ENCODE measurements at places on chromosomes 7 and 10. TPM values are rescaled to one million over a fixed set of nuclear protein-coding genes. Genes with fewer than 3 reads are reported as not detected.

The C10orf53 gene
- not detected for total RNA-seq

The CHAT gene
- not detected for total RNA-seq

- H3K4me3 ChIP-seq, result no peak overlapping the region
- H3K27ac ChIP-seq, result no peak overlapping the region
- no peak for DNase-seq
- no peaks in the 10 kb centered on the region for H3K36me3 ChIP-seq
- no peaks in the 10 kb centered on the region for H3K27me3 ChIP-seq
Observed at GRCh38 chr10:95425592-95426465, 135.0 kb upstream of the PDLIM1 start.

DNA sequence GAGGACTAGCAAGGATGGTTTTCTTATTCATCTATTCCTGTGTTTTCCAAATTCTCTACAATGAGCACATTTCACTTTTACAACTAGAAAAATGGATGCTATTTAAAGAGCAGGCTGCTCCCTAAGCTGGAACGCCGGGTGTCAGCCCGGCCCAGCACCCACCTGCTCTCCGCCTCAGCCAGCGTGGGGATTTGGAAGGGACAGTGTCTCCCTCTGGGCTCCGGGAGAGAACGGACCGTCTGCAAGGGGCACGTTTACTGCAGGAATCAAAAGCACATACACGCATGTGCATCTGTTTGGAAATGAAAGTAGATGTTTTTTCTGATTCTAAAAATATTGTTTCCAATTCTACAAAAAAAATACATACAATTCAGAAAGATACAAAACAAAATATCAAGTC is 2.3 kb upstream of the JAKMIP3 start:
- H3K4me1 ChIP-seq, result peaks cover 6% of the 10 kb centered on the region
- no peaks in the 10 kb centered on the region for H3K36me3 ChIP-seq
- DNase-seq, result no peak
- H3K4me3 ChIP-seq, result no peak overlapping the region
- H3K27ac ChIP-seq, result no peak overlapping the region

DNA sequence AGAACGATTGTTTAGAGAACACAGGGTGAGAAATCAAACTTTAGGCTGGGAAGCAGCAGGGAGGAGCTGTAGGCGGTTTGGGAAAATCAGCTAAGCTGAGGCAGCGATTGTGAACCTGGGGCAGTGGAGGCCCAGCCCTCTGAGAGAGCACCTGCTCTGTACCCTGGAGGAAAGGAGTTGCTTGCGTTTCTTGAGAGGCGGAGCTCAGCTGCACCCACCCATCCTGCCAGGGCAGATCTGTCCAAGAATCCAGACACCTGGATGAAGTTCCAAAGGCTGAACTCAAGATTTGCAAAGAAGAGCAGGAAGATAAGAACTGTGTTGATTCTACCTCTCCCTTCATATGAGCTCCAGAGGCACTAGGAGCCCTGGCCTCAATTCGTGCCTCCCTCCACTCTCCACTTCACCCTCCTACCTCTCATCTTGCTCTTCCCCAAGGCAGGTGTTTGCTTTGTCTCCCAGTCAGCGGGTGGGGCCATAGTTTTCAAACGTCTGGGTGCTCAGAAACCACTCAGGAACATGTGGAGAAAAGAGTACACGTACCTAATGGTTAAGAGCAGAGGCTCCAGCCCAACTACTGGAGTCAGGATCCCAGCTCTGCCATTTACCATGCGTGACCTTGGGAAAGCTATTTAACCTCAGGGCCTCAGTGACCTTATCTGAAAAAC is 21.5 kb upstream of the TMEM213 start:
- H3K4me3 ChIP-seq, result no peak overlapping the region
- no peak for DNase-seq
- no peaks in the 10 kb centered on the region for H3K36me3 ChIP-seq
- H3K4me1 ChIP-seq, result no peaks in the 10 kb centered on the region
- no peak overlapping the region for H3K27ac ChIP-seq

DNA sequence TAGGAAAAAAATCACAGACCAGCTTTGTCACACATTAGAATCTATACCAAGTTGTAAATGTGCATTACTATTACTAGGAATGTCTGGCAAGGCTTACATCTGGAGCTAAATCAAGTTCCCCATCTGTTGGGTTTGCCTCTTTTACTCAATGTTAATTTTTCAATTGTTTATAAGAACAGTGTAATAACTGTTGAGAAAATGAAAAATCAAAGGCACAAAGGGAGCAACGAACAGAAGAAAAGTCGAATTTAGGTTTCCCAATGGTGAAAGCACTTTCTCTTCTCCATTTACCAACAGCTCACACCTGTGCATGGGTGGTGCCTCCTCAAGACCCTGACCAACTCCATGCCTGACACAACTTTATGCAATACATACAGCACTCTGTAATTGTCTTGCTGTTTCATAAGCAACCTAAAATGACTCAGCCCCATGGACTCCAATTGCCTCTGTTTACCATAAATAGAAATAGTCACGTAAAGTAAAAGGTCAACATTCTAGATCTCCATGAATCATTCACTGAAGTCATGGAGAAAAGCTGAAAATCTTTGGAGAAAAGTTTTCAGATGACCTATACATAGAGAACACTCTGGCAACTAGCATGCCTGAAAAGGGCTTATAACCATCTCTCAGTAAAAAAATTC is 95.5 kb upstream of the KCNIP2 start:
- peaks cover 12% of the 10 kb centered on the region for H3K36me3 ChIP-seq
- H3K4me1 ChIP-seq, result peaks cover 1% of the 10 kb centered on the region
- no peak for DNase-seq
- H3K4me3 ChIP-seq, result no peak overlapping the region
- no peak overlapping the region for H3K27ac ChIP-seq
- no peaks in the 10 kb centered on the region for H3K27me3 ChIP-seq

DNA sequence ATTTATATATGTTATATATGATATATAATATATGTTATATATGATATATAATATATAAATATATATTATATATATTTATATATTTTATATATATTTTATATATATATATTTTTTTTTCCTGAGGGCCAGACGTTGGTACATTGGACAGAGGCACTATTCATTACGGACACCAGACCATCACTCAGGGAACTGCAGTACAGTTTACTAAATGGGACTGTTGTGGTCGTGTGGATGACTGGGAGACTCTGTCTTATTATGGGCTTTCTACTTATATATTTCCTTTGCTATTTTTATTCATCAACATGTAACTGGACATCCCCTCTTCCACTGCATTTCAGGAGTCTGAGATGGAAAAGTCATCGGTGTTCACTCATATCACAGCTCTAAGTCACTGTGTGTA is 87.1 kb upstream of the PRKCQ start:
- no peak overlapping the region for H3K4me3 ChIP-seq
- H3K36me3 ChIP-seq, result no peaks in the 10 kb centered on the region
- H3K4me1 ChIP-seq, result peaks cover 14% of the 10 kb centered on the region
- H3K27me3 ChIP-seq, result no peaks in the 10 kb centered on the region
- H3K27ac ChIP-seq, result no peak overlapping the region

- no peaks in the 10 kb centered on the region for H3K36me3 ChIP-seq
- H3K4me1 ChIP-seq, result peaks cover 24% of the 10 kb centered on the region
- no peak overlapping the region for H3K4me3 ChIP-seq
- H3K27me3 ChIP-seq, result no peaks in the 10 kb centered on the region
- DNase-seq, result no peak
Observed at GRCh38 chr7:106064771-106065574, 47.1 kb downstream of the SYPL1 start.

- H3K27ac ChIP-seq, result no peak overlapping the region
- no peak for DNase-seq
- no peaks in the 10 kb centered on the region for H3K27me3 ChIP-seq
- no peak overlapping the region for H3K4me3 ChIP-seq
Observed at GRCh38 chr7:22672846-22673680, 53.9 kb upstream of the IL6 start.

DNA sequence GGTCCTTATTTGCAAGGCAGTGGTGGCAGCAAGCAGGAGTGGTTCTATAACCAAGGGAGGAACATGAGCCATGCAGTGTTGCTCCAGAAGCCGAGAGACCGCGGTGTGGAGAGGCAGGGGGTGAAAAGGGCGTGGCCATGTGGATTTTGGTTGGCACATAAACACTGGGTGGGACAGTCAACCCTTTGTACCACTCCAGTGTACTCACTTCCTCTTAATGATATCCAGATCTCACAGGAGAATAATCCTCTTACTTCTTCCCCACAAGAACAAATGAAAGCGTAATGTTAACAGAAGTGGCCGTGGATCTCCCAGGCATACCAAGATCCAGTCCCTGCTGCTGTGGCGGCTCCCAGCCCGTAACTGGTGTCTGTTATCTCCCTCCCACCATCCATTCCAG is 42.4 kb downstream of the XRCC2 start:
- H3K4me1 ChIP-seq, result no peaks in the 10 kb centered on the region
- peaks cover 3% of the 10 kb centered on the region for H3K27me3 ChIP-seq
- H3K27ac ChIP-seq, result no peak overlapping the region

DNA sequence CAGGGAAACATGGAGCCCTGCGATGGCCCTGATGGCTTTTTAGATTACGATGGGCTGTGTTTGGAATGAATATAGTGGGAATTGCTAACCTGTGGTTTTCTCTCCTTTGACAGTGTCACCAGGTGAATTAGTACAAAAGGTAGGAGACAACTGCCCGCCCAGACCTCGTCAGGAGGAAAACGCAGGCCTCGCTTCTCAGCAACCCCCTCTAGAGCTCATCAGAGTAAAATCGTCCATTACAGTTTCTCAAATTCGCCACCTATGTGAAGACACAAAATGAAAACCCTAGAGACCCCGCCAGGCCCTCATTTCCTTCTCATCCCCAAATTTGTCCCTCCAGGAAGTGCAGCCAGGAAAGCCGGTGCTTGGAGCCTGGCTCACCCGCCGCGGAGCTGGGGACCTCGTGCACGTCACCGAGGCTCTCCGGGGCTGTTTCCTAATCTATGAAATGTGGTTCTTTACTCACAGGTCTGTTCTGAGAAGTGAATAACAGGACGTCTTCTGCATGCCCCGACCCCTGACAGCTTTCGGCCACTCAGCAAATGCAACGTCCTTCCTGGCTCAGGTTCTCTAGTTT is 143.7 kb downstream of the VIPR2 start:
- no peak overlapping the region for H3K27ac ChIP-seq
- no peak overlapping the region for H3K4me3 ChIP-seq
- DNase-seq, result no peak
- peaks cover 9% of the 10 kb centered on the region for H3K27me3 ChIP-seq

GRCh38 chr7:84102213-84102612 is 92.4 kb downstream of the SEMA3A start:
- DNase-seq, result no peak
- H3K27ac ChIP-seq, result no peak overlapping the region
- no peaks in the 10 kb centered on the region for H3K27me3 ChIP-seq
- H3K36me3 ChIP-seq, result no peaks in the 10 kb centered on the region

DNA sequence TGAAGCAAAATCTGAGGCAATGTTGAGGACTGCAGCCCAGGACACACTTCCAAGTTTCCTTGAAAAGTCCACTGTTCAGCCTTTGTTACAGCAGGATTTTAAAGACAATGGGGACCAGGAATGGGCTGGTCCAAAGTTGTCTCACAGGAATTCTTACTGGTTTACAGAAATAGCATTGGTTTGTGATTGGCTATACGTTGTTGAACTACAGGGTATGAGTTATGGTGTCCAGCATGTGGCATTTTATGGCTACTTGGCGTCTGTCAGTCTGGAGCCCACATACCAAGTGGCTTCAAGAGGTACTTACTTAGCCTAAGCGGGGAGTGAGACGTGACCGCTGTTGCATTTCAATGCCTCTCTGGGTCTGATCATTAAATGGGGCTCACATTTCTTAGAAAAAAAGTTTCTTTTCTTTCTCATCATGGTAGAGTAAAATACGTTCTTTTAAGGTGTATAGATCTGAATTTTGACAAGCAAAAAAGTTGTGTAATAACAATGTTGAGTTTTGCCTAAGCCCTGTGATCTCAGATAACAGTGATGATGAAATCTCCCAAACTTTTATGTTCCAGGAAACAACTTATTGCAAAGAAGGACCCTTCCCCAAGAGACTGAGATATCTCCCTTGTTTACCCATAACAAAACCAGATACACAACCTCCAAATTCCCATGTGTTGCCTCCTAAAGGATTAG is 100.0 kb upstream of the TRIM24 start:
- H3K4me3 ChIP-seq, result no peak overlapping the region
- H3K4me1 ChIP-seq, result no peaks in the 10 kb centered on the region
- no peaks in the 10 kb centered on the region for H3K27me3 ChIP-seq
- H3K27ac ChIP-seq, result no peak overlapping the region
- DNase-seq, result no peak
